Left lung (tissue), 14 donors: ENCODE measurements at places on chromosomes 3 and 15. TPM values are rescaled to one million over a fixed set of nuclear protein-coding genes. Genes with fewer than 3 reads are reported as not detected.

Gene SPATA12
- polyA plus RNA-seq: not detected

Gene LYZL4
- polyA plus RNA-seq: not detected

Gene ARPP21
- 0.26 TPM for polyA plus RNA-seq

Gene GLCE
- polyA plus RNA-seq: 59.8 TPM

Gene P2RY12
- 1.2 TPM for polyA plus RNA-seq

Gene ZNF80
- polyA plus RNA-seq: not detected

Gene RIOX2
- 34.0 TPM for polyA plus RNA-seq

Gene CP
- polyA plus RNA-seq: 6.4 TPM

Gene ILDR1
- 5.3 TPM for polyA plus RNA-seq

Gene DUOXA2
- polyA plus RNA-seq: 0.18 TPM

Gene RLBP1
- not detected for polyA plus RNA-seq

Gene AGBL1
- 0.15 TPM for polyA plus RNA-seq

Gene CNTN3
- polyA plus RNA-seq: 36.9 TPM

Gene PPP1R14D
- 0.38 TPM for polyA plus RNA-seq

Gene INKA1
- polyA plus RNA-seq: 18.9 TPM

DNA sequence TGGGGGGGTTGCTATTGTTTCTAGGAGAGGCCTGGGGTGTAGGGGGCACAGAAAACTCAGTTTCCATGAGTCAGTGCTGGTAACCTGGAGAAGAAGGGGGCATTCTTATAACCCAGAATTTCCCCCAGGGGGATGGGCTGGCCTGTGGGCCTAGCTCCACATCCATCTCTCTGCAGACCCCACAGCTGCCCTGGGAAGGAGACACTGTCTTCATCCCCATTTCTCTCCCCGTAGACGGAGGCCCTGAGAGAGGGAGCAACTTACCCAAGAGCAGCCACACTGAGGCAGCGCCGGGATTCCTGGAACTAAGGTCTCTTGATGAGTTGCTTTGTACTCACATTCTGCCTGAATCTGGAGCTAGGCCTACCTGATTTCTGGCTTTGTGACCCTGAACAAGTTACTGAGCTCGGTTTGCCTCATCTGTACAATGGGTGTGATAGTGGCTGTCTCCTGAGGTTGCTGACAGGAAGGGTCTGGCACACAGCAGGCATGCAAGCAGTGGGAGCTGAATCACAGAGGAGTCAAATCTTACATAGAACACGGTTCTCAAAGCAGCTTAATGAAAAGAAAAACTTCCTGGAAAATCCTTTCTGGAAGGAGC, 55.0 kb upstream of the LCTL start:
- no peak for DNase-seq

GRCh38 chr15:34647569-34648293, 64.3 kb upstream of the GOLGA8B start:
- DNase-seq: no peak

GRCh38 chr3:50194128-50194902, 2.9 kb downstream of the GNAT1 start:
- DNase-seq: peak; percentile 36

- DNase-seq: no peak
Observed at GRCh38 chr3:113354307-113354706, 87.0 kb downstream of the CFAP44 start.

- DNase-seq: no peak
Observed at GRCh38 chr3:186839874-186840641, 2.5 kb upstream of the ADIPOQ start.

DNA sequence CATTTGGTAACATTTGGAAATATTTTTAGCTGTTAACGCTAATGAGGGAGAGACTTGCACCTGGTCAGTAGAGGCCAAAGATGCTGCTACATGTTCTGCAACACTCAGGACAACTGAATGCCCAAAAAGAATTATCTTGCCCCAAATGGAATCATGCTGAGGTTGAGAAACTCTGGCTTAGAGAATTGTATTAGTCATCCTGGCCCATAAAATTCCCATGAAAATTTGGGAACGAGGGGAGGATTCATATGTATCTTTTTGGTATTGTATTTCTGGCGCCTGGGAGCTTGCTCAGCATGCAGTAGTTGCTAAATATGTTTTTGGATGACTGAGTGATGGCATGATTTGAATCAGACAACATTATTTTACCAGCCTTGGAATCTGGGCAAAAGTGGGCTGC, 59.9 kb downstream of the CHL1 start:
- DNase-seq: no peak

DNA sequence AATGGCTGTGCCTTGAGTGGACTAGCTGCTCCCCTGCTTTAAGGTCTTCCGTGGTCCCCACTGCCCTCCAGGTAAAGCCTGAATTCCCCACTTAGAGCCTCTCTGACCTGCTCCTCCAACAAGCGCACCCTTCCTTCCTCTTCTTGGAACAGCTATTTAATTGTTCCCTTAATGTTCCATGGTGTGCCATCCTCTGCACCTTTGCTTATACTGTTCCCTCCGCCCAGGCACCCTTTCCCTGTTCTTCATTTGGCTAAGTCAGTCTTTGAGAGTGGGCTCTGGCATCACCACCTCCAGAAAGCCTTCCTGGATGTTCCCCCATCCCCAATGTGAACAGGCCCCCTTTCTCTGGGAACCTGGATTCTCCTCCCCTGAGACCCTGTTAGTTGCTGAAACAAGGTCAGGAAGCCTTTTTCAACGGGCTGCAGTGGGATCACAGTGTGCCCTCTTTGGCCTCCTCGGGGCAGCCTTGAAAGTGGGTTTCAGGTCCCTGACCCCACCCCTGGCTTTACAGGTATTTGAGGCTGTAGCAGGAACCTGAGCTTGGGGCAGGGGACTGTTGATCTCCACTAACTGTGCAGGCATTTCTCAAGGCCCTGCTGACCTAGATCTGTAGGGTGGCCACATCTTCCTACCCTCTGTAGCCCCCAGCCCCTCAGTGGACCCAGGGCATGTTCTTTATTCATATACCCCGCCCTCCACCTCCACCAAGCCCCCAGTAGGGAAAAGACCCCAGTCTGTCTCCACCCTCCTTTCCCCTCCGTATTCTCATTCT, 5.0 kb downstream of the ISLR start:
- no peak for DNase-seq

DNA sequence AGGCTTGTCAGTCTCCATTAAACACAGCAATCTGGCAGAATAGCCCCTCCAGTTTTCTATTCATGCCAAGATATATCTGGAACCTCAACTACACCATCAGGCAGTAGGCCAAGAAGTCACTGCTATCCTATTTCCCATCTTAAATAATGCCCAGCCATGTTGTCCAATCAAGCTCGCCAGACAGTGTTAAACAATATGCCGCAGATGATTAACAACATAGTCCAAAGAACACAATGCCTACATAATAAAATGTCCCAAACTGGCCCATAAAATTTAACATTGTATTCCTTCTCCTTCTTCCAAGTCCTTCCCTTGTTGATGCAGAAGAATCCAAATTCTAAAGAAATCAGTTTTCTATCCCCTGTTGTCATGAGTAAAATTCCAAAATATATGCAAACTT, 427.4 kb upstream of the PPP2R3A start:
- no peak for DNase-seq

DNA sequence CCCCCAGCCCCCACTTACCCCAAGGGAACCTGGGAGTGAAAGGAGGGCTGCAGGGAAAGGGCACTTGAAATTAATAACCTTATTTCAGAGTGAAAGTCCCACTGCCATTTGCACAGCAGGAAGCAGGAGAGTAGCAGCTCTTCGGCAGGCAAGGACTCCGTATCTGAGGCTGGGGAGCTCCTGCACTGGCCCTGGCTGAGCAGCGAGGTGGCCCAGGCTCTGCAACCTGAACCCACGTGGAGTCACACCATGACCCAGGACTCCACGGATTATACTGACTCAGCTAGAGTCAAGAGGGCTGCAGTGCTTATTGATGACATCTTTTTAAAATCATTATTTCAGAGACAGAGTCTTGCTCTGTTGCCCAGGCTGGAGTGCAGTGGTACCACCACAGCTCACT, 214.5 kb downstream of the XXYLT1 start:
- DNase-seq: peak; percentile 14

GRCh38 chr3:127860211-127860696, 37.9 kb upstream of the MGLL start:
- no peak for DNase-seq

GRCh38 chr15:61275901-61276300, 46.8 kb upstream of the RORA start:
- DNase-seq: no peak

DNA sequence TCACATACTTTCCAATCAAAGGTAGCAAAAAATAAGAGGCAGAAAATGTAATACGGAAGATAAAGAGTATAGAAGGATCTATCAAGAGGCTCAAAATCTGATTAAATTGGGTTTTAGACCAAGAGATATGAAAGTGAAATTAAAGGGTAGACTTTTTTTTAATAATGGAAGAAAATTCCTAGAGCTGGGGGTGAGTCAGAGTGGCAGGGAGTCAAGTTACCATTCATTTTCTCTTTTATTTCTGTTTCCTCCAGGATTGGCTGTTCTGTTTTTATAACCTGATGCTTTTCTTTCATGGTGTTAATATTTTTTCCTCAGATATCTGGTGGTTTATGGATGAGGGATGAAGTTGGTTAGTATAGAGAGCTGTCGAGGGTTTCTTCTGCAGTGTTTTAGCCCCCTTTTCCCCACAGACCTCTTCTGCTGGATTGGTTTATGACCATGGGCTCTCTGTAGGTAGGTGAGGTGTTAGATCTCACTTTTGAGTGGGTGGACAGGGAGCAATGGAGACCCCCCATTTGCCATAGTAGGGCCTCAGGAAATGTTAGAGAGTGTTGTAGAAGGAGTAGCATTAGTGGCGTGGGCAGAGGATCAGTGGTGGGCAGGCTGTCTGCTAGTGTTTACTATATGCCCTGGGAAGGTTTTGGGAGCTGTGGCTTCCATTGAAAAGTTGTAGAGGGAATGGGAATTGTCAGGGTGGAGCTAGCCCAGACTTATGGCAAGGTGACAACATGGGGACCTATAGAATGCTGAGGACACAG, 201.6 kb upstream of the GOLGA6L4 start:
- DNase-seq: no peak

DNA sequence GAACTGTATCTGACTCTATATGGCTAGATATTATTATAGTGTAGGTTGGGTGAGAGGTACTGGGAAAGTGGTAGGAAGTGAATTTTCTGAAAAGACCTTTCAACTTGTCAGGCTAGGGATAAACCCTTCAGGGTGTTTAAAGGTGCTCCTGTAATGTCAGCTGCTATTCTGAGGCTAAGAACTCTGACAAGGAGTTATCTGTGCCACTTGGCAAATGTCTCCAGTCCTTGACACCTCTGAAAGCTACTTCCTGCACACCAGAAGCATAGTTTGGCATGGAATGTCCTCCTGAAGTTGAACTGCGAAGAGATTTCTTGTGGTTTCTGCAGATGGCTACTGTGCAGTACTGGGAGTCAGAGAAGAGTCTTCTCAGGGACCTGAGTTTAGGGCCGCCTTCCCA, 194.3 kb downstream of the CDIN1 start:
- DNase-seq: no peak

- no peak for DNase-seq
Observed at GRCh38 chr3:184728010-184728527, 16.2 kb upstream of the MAGEF1 start.

DNA sequence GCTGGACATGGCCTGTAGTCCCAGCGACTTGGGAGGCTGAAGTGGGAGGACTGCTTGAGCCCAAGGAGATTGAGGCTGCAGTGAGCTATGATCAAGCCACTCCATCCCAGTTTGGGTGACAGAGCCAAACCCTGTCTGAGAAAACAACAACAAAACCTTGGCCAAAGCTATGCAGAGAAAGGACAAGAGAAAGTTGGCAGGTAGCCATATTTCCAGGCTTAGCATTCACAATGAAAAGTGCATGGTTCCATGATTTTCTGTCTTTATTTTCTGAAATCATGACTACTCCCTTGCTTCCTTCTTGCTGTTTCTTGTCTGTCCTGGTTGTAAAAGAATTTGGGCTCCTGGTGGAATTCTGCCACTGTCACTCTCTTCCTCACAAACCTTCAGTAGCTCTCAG, 284.6 kb upstream of the C2CD4B start:
- DNase-seq: no peak

DNA sequence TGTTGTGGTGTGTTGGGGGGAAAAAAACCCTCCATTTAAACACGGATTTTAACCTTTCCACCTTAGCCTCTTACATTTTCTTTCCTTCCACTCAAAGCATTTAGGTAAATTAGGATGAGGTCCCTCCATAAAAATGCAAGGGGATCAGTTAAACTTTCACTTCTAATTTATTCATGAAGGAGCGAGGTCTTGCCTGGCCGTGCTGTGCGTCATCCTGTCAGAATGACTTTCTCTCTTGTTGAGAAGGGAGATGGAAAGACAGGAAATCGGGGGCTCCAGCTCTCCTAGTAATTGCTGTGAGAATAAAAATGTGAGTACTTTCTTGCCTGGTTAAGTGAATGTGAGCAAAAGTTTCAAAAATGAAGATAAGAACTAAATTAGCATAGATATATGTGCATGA, 962.3 kb upstream of the NR2F2 start:
- DNase-seq: no peak

- DNase-seq: no peak
Observed at GRCh38 chr3:22988566-22988965, 214.6 kb upstream of the UBE2E2 start.

GRCh38 chr3:116815321-116815720, 105.7 kb downstream of the TUSC7 start:
- no peak for DNase-seq

DNA sequence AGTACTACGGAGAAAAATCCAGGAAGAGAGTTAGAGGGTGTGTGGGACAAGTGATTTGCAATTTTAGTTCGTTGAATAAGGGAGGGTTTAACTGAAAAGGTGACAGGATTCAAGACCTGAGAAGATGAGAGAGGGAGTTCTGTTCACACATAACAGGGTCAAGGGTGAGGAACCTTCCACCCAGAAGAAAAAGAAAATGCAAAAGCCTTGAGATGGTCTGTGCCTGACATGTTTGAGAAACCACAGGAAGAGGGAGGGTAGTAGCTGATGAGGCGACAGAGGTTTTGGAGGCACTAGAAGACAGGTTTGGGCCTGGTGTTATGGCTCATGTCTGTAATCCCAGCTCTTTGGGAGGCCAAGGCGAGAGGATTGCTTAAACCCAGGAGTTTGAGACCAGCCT, 591 bp upstream of the SLC25A20 start:
- no peak for DNase-seq

GRCh38 chr3:170079536-170080165, 41.9 kb downstream of the GPR160 start:
- DNase-seq: peak; percentile 27

- DNase-seq: no peak
Observed at GRCh38 chr15:55247311-55247710, 42.3 kb downstream of the RAB27A start.

GRCh38 chr3:5657106-5657505, 469.6 kb downstream of the EDEM1 start:
- DNase-seq: no peak
